SJSA1 (cell line): ENCODE measurements at places on chromosomes 3 and 15. TPM values are rescaled to one million over a fixed set of nuclear protein-coding genes. Genes with fewer than 3 reads are reported as not detected.

DNA sequence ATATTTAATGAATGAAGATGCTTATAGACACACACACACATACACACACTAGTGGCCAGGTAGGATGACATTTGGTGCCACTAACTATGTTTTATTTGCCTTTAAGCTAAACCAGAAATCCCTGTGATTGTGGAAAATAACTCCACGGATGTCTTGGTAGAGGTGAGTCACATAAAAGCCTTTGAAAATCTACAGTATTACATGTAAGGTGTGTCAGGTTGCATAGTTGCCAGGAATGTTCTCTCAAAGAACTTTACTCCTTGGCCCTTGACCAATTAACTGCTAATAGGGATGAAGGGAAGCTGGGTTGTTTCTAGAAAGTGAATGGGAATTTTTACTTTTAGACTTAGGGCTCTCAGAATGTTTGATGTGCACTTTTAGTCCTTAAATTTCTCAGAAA, 9.9 kb downstream of the ZBED2 start:
- no peak for DNase-seq

- DNase-seq, result no peak
Observed at GRCh38 chr3:194354315-194354714, 3.2 kb upstream of the CPN2 start.

DNA sequence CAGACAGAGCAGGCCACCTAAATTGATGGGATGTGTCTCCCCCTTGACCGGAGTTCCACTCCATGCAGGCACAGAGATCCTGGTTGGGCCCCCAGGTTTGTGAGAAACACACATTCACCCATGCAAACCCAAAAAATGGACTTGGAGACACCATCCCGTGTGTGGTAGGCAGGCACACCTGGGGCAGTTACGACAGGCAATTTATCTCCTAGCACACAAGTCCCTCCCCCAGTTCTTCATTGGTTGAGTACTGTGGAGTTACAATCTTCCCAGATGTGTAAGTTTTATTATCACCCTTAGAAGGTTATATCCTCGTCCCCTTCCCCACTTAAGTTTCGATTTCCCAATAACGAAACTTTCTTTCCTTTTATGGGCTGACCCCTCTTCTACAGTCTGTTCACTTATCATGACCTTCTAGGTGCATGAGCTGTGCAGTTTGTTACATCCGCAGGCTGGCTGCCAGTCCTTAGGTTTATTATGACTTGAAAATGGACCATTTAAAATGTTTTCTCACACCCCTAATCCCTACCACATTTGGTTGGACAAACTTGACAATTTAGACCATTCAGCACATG, 27.3 kb downstream of the ARL8B start:
- DNase-seq, result no peak

Gene IL17RD
- not detected in 2 replicates for total RNA-seq

DNA sequence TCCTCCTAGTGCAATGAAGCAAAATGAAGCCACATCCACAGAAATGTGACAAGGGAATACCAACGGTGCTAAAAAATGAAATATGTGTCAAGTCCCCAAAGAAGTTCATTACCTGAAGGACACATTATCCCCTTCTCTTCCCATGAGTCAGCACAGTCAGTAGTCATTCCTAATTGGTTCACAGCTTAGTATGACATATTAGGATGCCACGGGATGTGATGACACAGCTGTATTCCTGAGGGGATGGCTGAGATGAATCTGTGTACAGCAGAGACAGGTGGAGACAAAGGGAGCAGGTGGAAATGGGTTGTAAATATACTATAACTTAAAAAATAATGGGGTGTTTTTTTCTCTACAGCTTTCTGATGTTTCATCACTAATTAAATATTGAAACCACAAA, 273.4 kb downstream of the ARRDC4 start:
- no peak for DNase-seq
